ENCODE measurements at places on chromosomes 3 and 15. TPM values are rescaled to one million over a fixed set of nuclear protein-coding genes. Genes with fewer than 3 reads are reported as not detected.

- H3K27me3 ChIP-seq, result no peaks in the 10 kb centered on the region
- no peaks in the 10 kb centered on the region for H3K4me1 ChIP-seq
- no peak overlapping the region for H3K4me3 ChIP-seq
- DNase-seq, result no peak
- no peaks in the 10 kb centered on the region for H3K36me3 ChIP-seq
Measured at GRCh38 chr3:34780973-34781372, 858.4 kb upstream of the ARPP21 start.

The GOLGA6L24 gene
- total RNA-seq, result not detected

The XCR1 gene
- not detected for total RNA-seq

The DUOXA1 gene
- total RNA-seq, result not detected

The DNAH12 gene
- under 0.01 TPM for total RNA-seq
